ENCODE measurements at places on chromosomes 1 and 21.
A peak's percentile ranks its signal among the peaks of the same experiment; 100 is the strongest.

DNA sequence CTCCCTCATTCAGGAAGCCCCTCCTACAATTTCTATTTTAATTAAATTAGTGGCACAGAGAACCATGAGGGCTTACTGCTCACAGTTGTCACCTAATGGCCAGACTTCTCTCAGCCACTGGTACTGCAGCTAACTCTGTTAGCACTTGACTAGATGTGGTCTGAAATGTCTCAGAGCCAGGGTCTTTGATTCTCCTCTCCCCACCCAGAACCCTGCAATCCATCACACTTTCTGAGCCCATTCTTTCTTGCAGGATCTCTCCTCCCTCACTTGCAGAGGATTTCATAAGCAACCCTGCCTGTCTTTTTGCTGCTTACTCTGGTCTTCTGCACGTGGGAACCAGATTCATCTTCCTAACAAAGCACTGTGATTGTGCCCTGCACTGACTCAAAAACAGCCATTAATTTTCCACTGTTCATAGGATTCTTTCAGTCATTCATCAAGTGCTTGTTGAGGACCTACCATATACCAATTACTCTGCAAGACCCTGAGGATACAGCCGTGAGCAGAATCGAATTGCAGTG lies 108.4 kb downstream of the EDEM3 start:
- no peak for DNase-seq

DNA sequence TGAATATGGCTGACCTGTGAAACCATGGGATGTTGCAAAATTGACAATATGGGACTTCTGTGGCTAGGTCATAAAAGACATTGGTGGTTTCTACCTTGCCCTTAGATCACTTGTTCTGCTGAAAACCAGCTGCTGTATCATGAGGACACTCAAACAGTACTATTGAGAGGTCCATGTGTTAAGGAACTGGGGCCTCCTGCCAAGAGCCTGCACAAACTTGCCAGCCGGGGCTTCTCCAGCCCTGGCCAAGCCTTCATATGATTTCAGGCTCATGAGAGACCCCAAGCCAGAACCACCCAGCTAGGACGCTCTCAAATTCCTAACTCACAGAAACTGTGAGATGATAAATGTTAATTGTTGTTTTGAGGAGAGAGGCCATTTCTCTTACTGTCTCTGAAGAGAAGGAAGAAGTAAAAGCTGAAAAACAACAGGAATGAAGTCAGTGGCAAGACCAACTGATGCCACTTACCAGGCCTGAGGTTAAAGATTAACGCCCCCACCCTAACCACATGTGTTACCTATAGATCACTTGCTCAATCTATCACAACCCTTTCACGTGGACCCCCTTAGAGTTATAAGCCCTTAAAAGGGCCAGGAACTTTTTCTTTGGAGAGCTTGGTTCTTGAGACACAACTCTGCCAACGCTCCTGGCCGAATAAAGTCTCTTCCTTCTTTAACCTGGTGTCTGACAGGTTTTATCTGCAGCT lies 3.9 kb upstream of the PITHD1 start:
- no peak for DNase-seq

DNA sequence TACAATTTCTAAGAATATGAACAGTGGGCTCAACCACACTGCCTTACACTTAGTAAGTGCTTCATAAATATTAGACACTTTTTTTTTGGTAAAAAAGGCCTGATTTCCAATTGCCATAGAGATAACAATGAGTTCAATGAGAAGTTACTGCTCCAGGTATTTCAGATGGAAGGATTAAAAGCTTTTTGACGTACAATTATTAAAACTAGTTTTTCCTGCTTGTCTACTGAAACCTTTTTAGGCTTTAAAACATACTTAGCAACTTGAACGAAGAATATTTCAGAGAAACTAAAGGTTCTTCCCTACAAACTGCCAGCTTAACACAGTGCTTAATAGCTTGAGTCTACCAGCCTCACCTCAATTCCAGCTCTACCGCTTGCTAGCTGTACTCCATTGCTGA lies 43.7 kb downstream of the TRIT1 start:
- DNase-seq: no peak

DNA sequence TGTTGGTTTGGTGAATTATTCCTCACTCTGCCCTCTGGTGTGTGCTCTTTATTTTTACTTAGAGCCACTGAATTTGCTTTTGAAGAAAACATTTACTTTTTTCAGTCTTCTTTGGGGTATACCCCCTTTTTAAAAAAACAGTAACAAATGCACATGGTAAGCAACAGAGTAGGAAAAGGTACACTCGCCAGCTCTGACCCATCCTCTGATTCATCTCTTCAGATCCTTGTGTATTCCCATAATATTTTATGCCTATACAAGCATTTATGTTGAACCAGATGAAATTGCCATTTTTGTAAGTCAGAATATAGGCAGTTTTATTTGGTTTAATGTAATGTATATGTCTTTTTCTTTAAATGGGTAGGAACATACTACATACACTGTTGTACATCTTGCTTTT lies 28.3 kb downstream of the TTC3 start:
- DNase-seq: no peak

DNA sequence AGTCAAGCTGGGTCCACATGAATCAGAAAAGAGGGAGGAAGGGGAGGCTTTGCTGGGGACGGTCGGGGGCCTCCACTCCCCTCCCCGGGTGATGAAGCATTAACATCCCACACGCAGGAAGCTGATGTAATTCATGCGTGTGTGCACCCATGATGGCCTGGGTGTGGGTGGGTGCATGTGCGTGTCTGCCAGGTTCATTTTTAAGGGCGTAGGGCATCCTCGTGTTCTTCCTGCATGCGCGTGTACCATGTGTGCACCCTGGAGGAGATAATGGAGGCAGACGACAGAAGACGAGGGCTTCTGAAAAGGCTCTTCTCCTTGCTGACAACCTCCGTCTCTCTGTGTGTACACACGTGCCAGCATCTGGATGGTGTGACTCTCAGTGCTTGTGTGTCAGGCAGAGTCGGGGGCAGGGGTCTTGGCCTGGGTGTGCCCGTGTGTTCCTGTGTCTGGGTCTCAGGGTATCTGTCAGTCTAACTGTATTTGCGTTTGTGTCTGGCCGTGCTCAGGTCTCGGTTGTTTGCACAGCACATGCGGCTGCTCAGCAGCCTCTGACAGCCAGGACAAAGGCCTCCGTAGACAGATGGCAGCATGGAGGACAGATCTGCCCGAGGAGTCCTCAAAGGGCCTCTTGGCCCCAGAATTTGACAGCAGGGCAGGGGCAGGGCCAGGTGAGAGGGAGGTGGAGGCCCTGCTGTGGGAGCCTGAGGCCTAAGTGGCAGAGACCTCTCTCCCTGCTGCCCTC lies 2.4 kb downstream of the RAP1GAP start:
- DNase-seq: no peak

GRCh38 chr1:231232870-231233734 lies 7.9 kb upstream of the GNPAT start:
- DNase-seq: no peak

- peak; percentile 6 for DNase-seq
These were observed 151.7 kb downstream of the LYPLAL1 start for GRCh38 chr1:219325368-219325742.

DNA sequence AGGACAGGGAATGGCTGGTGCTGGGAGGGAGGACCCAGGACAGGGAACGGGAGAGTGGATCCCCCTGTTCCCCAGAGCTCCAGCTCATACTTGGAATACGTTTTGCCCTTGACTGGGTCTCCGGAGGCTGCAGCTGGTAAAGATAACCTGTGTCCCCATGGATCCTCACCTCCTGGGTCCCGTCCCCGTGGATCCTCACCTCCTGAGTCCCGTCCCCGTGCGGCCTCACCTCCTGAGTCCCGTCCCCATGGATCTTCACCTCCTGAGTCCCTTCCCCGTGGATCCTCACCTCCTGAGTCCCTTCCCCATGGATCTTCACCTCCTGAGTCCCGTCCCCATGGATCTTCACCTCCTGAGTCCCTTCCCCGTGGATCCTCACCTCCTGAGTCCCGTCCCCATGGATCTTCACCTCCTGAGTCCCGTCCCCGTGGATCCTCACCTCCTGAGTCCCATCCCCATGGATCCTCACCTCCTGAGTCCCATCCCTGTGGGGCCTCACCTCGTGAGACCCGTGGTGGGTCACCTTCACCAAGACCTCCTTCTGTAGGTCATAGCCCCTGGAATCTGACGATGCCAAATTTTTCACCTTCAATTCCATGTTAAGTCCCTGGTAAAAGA lies 61.4 kb downstream of the SCCPDH start:
- DNase-seq: peak; percentile 46

GRCh38 chr1:174206148-174206836 lies 47.0 kb downstream of the RABGAP1L start:
- DNase-seq: peak; percentile 54

- DNase-seq: no peak
These were observed 126.1 kb downstream of the HMCN1 start for GRCh38 chr1:185860311-185860710.

DNA sequence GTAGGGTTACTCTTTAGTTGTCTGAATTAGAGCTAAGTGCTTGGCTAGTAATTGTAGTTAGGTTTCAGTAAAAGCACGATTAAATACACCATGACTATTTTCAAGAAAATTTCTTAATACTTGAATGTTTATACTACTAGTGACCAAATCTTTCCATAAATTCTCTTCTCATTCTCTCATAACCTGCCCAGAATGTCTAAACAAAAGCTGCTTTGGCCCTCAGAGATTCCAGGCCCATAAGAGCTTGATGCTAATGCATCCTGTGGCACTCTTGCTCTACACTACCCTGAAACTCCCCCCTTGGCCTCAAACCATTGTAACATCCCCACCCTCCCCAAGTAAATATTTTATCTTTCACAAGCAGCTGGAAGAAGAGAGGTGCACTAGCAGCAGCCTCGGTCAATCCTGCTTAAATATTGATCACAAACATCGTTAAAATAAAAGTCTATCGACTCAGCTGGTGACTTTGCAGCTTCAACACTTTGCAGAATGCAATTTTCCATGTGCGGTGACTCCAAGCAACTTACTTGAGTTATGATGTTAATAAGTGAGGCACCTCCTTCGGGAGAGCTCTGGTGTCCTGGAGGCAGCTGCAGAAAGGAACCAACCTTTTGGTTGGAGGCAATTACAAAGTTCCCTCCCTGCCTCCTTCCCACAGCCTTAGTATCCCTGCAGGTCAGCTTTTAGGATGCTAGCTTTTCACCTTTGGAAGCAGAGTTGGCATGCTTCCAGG lies 315.6 kb upstream of the PLXNA2 start:
- DNase-seq: no peak

- DNase-seq: no peak
These were observed 186.5 kb downstream of the ROR1 start for GRCh38 chr1:63960326-63960725.

DNA sequence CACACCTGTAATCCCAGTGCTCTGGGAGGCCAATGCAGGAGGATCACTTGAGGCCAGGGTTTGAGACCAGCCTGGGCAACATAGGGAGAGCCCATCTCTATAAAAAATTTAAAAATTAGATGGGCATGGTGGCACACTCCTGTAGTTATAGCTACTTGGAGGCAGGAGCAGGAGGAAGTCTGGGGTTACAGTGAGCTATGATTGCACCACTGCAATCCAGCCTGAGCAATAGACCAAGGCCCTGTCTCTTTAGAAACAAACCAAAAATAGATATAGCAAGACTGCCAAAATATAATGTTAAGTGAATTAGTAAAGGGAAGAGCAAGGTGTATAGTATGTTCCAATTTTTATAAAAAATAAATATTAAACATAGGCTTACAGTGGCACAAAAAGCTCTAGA lies 28.8 kb downstream of the PLEKHO1 start:
- no peak for DNase-seq

DNA sequence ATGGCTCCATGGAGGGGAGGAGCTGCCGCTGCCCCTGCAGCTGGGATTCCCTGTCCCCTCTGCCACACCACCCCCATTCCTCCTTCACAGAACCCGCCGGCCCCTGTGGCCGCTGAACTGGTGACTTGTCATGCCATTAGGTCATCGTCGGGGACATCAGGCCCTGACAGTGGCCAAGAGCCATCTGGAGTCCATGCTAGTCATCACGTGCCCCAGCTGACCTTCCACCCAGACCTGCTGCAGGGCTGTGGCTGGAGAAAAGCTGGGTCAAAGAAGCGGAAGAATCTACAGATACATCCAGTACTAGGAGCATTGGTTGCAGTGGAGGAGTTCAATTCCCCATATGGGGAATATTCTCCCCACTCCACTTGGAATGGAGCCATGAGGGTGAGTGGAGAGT lies 78.1 kb downstream of the KCNJ15 start:
- DNase-seq: no peak

GRCh38 chr1:2587071-2587859 lies 688 bp downstream of the PRXL2B start:
- DNase-seq: peak; percentile 52

DNA sequence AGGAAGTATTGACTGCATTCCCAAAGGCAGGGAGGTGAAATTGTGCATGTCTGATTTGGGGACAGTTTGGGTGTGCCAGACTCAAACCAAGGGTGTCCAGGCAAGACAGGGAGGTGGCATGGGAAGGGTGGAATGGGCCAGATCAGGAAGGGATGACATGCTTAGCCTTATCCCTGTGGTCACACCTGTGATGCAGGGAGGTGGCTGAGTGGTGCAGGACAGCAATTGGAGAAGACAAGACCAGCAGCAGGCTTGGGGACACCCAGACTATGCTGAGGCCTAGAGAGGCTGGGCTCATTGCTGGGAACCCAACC lies 4.0 kb downstream of the FOXO6 start:
- no peak for DNase-seq

DNA sequence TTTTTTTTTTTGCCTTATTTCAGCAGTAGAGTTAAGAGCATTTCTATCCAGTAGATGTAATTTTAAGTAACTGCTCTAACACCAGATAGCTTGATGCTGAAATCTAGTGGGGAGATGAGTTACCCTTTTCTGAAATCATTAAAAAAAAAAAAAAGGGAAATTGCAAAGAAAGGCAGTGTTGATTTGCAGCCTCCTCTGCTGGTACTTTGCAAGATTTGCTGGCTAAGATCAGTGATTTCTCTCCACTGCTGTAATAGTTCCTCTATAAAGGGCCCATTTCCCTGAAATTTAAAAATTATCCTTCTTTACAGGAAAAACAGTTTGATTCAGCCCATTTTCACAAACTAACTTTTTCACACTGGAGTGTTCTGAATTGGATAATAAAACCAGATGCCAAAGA lies 120.6 kb downstream of the PTBP2 start:
- DNase-seq: no peak

DNA sequence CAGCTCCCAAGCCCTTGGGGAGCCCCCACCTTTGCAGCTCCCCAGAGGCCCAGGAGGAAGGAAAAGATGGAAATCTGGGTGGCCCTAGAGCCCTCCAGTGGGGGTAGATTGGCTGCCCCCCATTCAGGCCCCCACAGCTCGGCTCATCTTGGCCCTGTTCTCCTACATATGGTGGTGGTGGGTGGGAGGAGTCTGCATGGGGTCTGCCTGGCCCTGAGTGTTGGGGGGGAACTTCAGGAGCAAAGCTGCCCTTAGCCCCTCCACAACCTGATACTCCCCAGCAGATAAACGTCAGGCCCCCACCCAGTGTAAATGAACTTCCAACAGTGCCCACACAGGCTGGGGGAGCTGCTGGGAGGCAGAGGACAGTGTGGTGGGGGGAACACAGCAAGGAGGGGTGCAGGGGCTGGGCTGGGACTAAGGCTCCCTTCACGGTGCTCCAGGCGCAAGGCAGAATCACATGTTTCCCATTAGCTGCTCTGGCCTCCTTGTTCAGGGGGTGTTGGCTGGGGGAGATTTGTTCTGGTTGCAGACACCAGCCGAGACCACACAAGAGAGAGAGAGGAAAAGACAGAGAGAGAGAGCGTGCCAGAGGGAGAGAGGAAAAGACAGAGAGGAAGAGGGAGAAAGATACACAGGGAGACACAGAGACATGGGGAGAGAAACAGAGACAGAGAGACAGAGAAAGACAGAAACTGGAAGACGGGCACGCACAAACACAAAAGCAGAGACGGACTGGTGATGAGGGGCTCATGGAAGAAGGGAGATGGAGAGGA lies 42.6 kb downstream of the AHDC1 start:
- DNase-seq: no peak

Measured in GM06990 (cell line).